ENCODE measurements at places on chromosomes 5 and 9.

DNA sequence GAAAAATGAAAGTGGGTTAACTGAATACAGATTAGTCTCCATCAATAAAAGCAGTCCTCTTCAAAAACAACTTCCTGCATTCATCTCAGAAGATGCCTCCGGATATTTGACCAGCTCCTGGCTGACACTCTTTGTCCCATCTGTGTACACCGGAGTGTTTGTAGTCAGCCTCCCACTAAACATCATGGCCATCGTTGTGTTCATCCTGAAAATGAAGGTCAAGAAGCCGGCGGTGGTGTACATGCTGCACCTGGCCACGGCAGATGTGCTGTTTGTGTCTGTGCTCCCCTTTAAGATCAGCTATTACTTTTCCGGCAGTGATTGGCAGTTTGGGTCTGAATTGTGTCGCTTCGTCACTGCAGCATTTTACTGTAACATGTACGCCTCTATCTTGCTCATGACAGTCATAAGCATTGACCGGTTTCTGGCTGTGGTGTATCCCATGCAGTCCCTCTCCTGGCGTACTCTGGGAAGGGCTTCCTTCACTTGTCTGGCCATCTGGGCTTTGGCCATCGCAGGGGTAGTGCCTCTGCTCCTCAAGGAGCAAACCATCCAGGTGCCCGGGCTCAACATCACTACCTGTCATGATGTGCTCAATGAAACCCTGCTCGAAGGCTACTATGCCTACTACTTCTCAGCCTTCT lies 16.6 kb downstream of the F2R start:
- DNase-seq = no peak

DNA sequence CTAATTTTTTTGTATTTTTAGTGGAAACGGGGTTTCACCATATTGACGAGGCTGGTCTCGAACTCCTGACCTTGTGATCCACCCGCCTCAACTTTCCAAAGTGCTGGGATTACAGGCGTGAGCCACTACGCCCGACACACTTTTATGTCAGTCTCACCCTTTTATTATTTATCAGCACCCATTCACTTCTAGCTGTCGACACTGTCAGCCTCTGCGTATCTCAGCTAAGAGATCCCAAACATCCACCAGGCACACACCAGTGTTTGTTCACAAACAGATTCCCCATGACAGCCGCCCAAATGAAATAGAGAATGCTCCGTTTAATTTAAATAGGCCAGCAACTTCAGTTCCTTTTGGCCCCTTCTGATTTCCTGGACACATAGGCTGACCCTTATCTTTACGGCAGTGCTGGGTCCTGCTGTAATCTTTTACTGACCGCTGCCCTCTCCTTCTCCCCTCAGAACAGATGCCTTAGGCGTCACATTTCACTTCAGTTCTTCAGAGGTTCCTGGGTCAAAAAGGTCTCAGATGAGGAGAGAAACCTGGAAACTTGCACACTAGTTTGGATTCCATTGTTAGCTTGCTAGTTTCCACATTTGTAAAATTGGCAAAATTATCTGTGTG lies 43.1 kb upstream of the CKMT2 start:
- no peak for DNase-seq

DNA sequence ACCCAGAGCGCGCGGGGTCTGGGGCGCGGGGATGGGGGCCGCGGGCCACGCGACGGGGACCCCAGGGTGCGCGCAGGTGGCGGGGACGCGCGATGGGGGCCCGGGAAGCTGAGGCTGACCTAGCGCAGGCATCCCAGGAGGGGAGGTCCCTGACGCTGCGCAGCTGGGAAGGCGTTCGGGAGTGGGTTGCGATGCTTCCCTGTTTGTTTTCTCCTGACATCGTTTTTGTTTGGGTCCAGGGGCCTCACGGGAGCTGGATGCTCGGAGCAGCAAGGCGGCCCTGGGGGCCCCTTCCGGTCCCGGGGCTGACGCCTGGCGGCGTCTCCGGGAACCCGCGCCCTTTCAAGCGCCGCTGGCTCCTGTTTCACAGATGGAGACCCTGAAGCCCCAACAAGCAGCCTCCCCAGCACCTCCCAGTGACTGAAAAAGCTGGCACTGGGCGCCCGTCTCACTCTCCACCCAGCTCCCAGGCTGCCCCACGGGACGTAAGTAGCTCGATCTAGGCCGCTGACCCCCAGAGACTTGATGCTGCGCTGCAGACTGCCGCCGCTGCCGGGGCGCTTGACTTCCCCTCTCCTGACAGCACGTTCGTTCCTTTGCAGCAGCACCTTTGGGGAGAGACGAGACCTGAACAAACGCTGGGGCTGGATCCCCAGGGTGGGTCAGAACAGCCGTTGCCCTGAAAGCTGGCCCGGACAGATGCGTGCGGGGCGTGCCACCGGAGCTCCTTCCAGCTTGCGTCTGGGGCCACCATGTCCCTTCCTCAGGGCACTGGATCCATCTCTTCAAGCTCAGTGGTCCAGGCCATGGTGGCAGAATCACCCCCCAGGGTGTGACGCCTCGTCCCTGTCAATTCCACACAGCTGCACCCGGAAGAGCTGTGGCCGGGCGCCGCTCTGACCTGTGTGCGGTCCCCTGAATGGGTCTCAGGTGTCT lies 593 bp downstream of the BRD3OS start:
- DNase-seq = peak; percentile 57

DNA sequence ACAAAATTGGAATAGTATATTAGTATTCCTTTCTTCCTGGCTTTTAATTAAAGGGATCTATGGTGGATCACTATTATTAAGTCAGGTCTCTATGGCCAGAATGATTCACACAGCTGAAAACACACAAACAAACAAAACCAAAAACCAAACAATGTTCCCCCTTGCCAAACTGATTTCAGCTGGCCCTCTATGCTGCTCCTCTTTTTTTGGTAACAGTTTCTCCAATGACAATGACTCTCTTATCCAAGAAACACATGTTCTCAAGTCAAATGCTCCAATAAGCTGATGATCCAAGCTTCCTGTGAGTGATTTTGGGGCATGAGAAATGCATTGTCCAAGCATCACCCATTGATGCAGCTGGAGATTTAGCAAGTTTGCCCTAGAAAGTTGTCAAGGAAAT lies 193.4 kb upstream of the TUT7 start:
- no peak for DNase-seq

- no peak for DNase-seq
Observed at GRCh38 chr9:114896344-114896743, 34.0 kb downstream of the TNFSF8 start.

- DNase-seq = no peak
Observed at GRCh38 chr9:107759823-107760166, 270.2 kb upstream of the KLF4 start.

DNA sequence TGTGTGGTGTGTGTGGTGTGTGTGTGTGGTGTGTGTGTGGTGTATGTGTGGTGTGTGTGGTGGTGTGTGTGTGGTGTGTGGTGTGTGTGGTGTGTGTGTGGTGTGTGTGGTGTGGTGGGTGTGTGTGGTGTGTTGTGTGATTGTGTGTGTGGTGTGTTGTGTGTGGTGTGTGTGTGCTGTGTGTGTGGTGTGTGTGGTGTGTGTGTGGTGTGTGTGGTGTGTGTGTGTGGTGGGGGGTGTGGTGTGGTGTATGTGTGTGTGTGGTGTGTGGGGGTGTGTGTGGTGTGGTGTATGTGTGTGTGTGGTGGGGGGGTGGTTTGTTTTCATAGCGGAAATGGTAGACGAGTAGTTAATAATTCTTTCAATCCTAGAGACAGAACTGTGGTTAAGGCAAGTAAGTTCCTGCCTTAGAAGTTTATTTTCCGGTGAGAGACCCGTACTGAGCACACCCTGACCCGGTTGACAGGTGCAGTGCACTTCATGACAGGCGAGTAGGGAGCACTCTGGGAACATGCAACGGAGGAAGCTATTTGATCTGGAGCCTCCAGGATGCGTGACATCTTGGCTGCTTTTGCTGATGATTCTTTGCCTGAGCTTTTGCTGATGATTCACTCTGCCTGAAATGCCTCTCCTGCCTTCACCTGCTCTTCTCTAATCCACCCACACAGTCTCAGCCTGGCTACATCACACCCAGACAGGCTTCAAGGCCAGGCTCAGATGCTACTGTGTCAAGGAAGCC lies 21.7 kb upstream of the FAT2 start:
- DNase-seq = peak; percentile 41

- no peak for DNase-seq
Observed at GRCh38 chr9:77290373-77290772, 113.0 kb downstream of the VPS13A start.

DNA sequence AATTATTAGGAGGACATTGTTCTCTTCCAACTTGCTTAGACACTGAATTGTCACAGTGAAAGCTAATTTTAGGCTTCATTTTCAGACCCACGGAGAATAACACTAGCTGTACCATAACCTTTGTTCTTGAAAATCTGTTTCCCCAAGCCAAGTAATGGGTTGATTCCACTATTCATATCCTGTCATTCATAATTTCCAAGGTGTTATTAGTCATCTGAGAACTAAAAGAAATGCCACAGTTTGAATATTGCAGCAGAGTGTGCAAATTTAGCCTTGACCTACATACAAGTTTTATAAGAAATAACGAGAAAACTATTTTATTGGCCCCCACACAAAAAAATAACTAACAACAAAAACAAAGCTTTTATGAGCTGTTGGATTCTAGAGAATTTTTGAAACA lies 148.5 kb upstream of the TYRP1 start:
- DNase-seq = no peak

DNA sequence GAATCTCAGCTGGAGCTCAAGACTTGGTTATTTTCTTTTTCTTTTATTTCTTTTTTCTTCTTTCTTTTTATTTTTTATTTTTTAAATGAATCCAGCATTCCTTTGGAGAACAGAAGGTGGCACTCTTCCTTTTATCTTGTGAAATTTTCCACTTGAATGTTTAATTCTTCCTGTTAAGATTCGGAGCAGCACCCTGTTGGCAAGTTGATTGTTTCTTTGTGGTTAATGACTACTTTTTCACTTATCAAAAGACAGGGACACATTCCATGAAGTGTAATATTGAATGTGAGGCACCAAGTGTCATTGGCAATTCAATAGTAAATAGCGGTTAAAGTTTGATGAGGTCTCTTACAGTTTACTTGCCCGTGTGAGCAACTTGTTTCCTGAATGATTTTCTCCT lies 240.5 kb upstream of the CHD1 start:
- DNase-seq = no peak

GRCh38 chr9:136847826-136848392 lies 1.3 kb upstream of the PHPT1 start:
- DNase-seq = peak; percentile 90

DNA sequence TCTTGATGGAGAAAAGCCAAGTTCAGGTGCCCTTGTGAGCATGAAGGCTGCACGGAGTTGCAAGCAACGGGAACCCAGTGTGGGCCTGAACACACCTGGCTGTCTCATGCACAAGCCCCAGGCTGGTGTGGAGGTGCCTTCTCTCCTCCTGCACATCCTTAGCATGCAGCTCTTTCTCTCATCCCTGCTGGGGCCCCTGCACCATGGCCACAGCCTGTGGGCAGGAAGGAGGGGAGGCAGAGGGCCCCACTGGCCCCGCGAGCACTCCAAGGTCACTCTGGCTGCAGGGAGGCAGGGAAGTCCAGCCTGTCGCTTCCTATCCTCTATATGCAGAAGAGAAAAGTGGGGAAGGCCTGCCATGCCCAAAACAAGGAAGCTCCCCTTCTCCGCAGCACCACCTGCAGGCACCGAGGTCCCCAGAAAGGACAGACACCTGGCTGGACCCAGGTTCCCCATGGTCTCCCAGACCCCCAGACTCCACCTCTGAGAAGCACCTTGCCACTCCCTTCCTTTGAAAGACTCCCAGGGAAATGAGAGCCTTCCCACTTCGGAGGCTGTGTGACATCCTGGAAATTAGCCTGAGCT lies 18.6 kb downstream of the STKLD1 start:
- DNase-seq = no peak

DNA sequence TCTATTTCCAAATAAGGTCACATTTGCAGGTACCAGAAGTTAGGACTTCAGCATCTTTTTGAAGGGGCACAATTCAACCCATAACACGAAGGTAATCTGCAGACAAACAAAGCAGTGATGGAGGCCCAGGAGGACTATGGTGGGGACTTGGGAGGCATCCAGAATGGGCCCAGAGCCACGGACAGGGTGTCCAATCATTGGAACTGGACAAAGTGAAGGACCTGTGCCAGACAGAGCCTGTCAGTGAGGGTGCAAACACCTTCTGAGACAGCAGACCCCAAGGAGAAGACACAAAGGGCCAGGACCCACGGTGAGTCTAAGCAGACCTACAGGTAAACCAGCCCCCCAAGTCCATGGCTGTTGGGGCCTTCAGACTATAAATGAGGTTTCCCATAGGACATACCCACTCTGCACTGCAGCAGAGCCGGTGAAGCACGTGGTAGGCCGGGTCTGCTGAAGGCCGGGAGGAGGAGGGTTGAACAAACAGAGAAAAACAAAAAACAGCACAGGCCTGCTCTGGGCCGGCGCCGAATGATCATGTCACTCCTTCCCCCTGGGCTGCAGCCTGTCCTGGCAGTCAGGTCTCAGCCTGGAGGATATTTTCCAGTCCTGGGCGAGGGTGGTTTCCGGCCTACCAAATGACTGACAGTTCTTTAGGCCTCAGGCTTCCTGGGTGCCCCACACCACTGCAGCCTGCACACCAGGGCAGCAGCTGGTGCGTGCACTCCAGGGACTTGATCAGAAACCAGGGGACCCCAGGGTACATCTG lies 84.4 kb downstream of the COL23A1 start:
- DNase-seq = no peak

DNA sequence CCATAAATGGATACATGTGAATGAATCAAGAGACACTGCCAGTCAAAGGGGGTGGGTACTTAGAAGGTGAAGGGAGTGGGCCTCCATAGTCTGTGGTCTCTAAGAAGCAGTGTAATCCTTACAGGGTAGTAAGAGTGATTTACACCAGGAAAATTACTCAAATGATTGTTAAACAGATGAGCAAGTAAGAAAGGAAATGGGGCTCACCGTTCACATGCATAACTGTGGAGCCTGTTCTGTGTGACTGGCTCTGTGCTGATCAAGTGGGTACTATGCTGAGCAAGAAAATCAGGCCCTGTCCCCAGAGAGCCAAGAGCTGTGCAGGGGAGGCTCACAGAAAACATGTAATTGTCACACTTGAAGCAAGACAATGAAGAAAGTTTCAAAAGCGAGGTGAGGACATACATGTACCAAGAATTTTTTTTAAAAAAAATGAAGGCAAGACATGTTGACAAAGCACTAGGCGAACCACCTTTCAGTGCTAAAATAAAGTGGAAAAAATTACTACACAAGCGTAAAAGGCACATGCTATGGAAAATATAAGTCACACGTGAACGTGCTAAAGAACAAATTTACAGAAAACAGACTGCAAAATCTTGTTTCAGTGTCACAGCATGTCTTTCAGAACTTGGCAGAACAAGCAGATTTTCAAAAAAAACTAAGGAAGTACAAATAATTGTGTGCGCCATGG lies 2.5 kb downstream of the BTNL8 start:
- DNase-seq = no peak

- no peak for DNase-seq
Observed at GRCh38 chr5:173542964-173543363, 73.5 kb downstream of the BOD1 start.
